ENCODE measurements at places on chromosomes 7 and 10.

GRCh38 chr7:108120933-108121332 is 9.2 kb downstream of the LAMB4 start:
- no peak for DNase-seq

- peak; percentile 71 for DNase-seq
These were observed 10.4 kb upstream of the FGFR2 start for GRCh38 chr10:121608469-121609190.

DNA sequence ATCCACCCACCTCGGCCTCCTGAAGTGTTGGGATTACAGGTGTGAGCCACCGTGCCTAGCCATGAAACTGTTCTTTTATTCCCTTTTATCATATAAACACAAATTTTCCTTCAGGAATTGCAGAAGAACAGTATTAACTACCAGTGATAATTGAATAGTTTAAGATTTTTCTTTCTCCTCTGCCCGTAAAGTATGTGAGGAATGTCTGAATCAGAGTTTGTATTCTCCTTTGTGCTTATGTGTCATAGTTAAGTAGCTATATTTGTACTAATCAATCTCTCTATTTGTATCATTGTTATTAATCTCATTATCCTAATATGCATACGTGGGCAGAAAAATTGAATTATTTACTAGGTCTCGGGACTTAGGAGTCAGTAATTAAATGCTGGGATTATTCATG is 83.6 kb downstream of the ZNF277 start:
- no peak for DNase-seq

DNA sequence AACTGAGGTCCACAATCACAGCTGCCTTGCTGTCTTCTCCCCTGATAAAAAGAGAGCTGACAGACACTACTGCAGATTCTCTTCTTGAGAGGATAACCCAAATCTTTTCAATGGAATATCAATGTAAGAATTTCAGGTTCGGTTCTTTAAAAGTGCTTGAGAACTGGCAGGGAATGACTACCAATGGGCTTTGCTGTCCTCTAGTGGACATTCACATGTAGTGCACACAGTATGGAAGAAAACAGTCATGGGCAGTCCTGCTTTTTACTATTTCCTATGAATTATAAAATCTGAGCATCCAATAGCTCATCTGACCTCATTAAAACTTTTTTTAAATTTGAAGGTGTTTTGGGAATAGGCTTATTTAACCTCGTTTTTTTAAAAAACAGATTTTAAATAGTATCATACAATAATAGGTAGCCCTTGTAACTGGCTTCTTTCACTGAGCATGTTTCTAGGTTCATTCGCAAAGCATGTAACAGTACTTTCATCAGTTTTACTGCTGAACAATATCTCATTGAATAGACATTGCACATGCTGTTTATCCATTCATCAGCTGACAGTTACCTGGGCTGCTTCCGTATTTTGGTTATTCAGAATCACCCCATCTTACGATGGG is 18.3 kb downstream of the FZD9 start:
- no peak for DNase-seq

- DNase-seq, result no peak
These were observed 15.8 kb downstream of the DNMBP start for GRCh38 chr10:99993701-99994689.

DNA sequence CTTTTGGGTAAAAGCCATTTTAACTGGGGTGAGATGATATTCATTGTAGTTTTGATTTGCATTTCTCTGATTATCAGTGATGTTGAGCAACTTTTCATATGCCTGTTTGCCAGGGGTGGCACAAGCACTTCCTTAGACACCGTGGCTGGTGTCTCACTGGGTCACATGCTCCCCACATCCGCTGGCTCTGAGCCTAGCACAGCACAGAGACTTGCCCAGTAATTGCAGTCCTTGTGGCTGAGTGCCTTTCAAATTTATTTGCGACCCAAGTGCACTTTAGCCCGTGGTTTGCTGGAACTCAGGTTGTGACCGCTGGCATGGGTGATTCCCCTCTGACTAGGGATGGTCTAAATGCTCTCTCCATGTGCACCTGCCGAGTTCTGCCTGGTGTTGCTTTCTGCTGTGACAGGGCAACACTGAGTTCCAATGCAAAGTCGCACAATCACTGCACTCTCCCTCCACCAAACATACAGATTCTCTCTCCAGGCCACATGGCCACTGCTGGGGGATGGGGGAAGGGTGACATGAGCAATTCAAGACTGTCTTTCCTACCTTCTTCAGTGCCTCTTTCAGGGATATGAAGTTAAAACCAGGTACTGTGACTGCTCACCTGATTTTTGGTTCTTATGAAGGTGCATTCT is 66.5 kb downstream of the ZNF277 start:
- no peak for DNase-seq

DNA sequence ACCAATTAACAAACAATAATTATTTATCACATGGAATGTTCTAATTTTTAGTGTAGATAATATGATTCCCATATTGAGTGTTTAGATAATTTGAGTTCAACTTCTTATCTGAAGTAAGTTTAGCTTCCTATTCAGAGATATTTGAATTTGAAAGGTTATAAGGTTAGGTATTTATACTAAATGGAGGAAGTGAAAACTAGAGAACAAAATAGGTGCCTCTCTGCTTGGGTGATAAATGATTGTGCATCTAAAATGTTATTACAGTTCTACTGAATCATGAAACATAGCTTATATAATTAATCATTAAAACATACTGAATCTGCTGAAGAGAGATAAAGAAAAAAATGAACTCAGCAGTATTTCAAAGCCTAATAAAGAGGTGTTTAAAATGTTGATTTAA is 1174.3 kb downstream of the XPNPEP1 start:
- no peak for DNase-seq

DNA sequence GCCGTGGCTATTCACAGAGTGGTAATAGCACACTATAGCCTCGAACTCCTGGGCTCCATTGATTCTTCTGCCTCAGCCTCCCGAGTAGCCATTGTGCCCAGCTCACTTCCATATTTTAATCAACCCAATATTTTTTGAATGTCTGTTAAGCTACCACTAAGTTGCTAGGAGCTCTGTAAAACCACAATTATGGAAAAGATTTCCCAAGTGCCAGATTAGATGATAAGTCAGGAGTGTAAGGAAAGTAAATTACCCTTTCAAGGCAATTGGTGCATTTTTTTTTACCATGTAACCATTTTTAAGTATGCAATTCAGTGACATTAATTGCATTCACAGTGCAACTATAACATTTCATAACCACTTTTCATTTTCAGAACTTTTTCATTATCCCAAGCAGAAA is 87.5 kb upstream of the GATAD1 start:
- DNase-seq, result no peak

GRCh38 chr10:6321880-6322279 is 119.1 kb downstream of the PFKFB3 start:
- DNase-seq, result no peak

DNA sequence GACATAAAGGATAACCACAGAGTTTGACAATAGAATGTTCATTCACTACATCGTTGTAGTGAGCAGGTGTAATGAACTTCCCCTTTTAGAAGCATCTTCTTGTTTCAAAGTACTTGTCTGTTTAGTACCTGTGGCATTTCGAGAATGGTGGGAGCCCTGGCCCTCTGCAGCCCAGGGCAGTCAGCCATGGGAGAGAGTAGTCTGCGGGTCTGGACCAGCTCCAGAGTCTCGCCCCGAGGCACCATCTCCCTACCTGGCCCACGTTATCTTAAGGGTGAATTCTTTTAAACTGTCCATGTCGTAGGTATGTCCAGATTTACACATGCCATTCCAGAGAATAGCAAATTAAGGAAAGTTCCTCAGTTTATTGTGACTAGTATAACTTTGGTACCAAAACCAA is 99.7 kb downstream of the BMPR1A start:
- no peak for DNase-seq

DNA sequence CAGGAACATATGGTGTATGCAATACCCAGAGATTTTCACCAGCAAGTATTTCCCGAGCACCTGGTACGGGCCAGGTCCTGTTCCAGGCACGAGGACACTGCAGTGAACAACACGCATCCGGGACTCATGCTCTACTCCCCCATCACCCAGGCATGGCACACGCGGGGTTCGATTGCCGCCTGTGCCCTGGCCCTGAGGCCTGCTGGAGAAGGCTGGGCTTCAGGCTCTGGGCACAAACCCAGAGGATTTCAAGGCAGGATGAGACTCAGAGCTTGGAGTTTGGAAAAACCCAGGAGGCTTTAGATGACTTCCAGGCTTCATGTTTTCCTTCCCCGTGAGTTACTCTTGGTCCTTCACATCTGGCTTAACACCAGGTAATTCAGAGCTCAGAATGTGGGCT is 143.5 kb downstream of the NEURL1 start:
- no peak for DNase-seq

DNA sequence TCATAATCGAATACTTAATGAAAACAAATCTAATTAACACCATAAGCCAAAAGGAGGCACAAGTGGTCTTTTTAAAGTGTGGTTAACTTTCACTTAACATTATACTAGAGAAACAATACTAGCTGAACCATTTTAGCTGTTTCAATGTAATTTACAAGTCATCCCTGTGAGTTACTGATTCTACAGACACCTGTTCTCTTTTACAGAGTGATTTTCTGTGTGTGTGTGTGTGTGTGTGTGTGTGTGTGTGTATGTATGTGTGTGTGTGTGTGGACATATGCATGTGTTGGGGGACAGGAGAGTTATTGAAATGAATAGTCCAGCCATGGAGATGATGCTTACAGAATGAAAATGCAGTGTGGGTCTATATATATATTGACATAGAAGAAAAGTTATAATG is 200.2 kb downstream of the DNAJC1 start:
- DNase-seq, result no peak

GRCh38 chr10:79483948-79484347 is 28.4 kb upstream of the EIF5AL1 start:
- DNase-seq, result no peak

DNA sequence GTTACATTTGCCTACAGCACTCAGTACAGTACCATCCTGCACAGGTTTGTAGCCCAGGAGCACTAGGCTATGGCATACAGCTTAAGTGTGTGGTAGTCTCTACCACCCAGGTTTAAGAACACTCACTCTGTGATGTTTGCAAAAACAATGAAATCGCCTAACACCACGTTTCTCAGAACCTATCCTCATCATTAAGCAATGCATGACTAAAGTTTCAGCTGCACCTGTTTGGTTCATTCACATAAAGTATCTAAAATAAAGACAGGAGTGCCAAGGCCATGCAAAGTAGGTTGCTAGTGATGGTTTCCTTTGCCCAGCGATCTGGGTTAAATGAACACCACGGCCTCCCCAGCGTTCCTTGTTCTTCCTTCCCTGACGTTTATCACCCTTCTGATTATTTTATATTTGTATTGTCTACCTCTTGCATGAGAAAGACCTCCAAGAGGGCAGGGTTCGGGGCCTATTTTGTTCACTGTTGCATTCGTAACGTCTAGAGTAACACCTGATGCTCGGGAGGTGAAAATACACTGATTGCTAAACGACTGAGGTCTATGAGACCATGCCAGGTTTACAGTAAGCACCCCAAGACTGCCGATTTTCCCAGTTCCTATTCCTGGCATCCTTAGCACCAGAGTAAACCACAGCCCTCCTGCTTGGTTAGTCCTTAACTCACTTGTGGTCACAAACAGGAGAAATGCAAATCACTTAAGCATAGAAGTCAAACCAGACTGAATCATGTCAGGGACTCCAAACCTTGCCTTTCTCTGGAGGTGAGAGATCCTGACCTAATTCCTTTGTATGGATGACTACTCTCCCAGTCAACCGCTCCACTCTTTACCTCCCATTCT is 204.1 kb upstream of the NFE2L3 start:
- no peak for DNase-seq

GRCh38 chr10:44462338-44462914 is 77.5 kb upstream of the CXCL12 start:
- no peak for DNase-seq

DNA sequence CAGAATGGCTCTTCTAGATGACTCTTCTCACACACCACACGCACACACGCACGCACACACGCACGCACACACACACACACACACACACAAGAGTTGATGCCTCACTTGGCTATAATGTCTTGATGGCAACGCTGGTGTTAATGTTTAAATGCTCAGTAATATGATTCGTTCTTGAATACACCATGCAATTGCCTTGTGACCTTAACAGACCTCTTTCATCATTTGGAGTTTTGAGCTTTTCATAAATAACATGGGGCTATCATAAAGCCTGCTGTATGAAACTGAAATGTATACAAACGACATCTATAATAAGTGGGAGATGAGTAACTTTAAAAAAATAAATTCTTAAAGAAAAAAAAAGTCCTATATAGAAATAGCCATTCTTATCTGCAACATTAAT is 8.2 kb downstream of the JCAD start:
- DNase-seq, result no peak

- no peak for DNase-seq
These were observed 763.6 kb downstream of the PHTF2 start for GRCh38 chr7:78562191-78562590.

- DNase-seq, result no peak
These were observed 478.1 kb downstream of the PTPRN2 start for GRCh38 chr7:158109364-158110033.

GRCh38 chr7:95412075-95412474 is 15.9 kb upstream of the PON3 start:
- DNase-seq, result no peak

GRCh38 chr7:129053938-129054437 is 923 bp downstream of the TNPO3 start:
- no peak for DNase-seq

DNA sequence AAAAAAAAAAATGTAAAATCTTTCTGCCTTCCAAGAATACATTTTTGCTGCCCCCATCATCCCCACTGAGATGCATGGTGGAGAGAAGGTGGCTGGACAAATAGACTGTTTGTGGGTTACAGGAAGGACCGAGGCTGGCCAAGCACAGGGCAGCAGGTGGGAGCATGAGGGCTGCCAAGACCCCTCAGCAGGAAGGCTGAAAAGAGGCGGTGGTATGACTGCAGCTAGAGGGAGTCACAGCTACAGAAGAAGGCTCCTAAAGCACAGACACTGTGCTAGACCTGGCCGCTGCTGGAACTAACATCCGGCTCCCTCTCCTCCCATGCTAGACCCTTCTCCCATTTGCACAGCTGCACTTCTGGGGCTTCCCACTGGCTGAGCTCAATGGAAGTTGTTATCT is 289.6 kb downstream of the TCERG1L start:
- DNase-seq, result no peak

DNA sequence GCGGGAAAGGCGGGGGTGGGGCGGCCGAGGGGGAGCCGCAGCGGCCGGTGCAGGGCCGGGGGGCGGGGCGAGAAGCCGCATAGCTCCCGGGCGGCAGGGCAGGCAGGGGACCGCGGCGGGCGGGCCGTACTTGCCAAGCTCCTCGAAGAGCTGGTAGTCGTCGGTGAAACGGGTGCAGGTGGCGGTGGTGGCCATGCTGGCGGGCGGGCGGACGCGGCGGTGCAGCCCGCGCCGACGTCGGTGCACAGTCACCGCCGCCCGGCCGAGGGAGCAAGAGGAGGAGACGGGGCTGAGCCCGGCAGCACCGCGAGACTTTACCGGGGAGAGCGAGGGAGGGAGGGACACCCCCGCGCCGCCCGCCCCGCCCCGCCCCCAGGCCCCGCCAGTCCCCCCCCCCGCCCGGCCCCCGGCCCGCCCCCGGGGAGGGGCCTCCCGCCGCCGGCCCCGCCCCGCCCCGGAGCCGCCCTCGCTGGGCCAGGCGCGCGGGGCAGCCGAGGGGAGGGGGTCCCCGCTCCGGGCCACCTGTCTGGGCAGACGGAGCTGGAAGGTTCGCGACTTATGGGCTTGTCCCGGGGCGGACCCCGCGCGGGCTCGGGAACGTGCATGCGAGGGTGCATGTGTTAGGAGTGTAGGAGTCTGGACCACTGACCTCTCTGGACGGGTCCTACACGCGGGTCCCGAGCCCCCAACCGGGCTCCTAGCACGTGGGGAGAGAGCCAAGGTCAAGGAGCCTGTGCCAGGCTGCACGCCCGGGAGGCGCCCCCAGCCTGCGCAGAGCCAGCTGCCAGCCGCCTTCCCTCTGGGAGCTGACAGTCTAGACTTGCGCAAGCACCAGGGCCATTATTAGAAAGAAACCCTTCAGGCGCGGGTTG is at the start of gene CAMK2G:
Gene CAMK2G, minus strand, starts transcription at position 289 of the 872 bp plus-strand sequence. Its CDS starts 94 bp downstream, at position 195.
- peak; percentile 82 for DNase-seq
